ENCODE measurements at places on chromosomes 16 and 17.

- DNase-seq = no peak
These were observed 18.5 kb downstream of the GTF3C1 start for GRCh38 chr16:27531186-27531585.

DNA sequence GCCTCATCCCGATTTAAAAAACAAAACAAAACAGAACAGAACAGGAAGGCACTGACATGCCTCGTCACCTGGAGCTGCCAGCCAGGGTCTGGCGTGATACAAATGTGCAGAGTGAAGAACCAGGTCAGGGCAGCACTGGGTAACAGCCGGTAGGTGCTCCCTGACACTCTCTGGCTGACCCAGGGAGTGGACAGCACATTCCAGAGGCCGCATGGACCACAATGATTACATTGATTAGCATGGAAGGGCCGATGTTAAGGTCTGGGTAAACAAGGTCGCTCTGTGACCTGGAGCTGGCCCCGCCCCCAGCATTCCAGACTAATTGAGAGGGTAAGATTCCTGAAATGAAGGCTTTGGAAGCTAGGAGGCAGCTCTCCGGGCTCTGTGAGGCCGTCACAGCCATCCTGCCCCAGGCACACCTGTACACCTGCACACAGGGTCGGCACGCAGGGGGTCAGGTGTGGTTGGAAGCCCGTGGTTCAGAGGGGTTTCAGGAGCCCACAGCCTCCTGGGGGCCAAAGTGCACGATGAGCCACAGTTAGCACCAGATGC, 21.4 kb downstream of the PIEZO1 start:
- DNase-seq = no peak

- DNase-seq = peak; percentile 26
These were observed 22.4 kb downstream of the KANSL1 start for GRCh38 chr17:46170639-46171429.

DNA sequence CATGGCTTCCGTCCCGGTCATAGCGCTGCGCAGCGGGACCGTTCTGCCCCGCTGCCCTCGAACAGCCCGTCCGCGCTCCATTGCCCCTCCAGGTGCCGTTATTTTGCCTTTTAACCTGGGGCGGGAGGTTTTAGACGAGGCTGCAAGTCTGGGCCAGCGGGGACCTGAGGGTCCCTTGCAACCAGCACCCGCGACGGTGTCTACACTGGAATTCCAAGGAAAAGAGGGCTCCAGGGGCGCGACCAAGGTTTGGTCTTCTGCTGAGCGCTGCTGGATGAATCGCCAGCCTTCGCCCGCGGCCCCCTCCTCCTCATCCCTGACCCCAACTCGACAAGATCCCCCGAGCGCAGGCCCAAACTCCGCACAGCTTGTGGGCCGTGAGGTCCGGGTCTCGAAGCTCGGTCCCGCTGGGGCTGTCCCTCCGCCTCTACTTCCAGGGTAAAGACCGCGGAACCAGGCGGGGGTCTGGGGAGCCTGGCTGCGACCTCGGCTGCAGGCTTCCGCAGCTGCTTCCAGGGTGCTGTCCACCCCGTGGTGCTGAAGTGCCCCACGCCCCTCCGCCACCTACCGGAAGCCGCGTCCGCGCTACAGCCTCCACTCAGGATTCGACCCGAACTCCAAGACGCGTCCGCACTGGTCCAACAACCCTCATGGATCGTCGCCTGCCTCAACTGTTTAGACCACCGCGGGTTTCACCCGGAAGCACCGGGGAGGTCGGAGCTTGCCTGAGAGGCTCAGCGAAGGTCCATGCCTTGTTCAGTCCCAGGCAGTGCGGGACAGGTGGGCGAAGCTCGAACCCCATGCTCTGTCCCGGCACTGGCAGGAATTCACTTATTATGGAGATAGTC, 10.1 kb upstream of the CA4 start:
- peak; percentile 85 for DNase-seq

DNA sequence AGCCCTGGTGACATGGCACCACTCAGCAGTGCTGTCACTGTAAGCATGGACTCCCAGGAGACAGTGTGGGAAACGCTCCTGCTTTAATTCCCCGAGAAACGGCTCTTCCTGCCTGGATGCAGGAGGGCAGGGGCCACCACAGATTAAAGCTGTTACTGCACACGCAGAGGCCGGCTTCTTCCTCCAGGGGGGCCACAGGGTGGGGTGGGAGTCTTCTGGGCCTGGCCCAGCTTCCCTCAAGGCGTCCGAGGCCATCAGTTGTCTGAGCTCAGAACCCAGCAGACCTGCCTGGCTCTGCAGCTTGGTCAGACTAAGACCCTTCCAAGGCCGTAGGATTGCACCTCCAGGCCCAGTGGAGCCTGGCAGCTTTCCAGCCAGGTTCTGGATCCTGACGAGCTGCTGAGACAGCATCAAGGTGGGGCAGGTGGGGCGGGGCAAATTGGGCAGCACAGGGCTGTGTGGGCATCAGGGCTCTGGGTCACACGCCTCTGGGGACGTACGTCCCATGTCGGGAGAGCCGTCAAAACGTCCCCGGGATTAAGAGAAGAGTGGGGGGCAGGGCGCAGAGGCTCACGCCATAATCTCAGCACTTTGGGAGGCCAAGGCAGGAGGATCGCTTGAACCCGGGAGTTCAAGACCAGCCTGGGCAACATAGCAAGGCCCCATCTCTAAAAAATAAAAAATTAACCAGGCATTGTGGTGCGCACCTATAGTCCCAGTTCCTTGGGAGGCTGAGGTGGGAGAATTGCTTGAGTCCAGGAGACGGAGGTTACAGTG, 5.0 kb upstream of the CAPN15 start:
- no peak for DNase-seq

- no peak for DNase-seq
These were observed 2.3 kb upstream of the WNT3 start for GRCh38 chr17:46820592-46821450.

DNA sequence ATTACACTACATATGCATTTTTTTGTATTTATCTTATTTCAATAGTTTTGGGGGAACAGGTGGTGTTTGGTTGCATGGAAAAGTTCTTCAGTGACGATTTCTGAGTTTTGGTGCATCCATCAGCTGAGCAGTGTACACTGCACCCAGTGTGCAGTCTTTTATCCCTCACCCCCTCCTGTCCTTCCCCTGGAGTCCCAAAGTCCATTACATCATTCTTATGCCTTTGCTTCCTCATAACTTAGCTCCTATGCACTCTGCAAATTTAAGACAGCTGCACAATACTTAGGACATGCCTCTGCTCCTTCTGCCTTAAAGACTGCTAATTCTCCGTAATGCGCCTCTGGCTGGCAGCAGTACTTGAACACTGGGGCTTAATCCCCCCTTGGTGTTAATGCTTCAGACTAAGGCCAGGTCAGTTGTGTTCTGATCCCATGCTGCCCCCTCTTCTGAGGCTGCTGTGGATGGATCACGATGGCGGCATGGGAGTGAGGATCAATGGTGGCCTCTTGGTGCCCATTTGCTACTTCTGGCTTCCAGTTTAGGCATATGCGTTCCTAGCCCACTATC, 146.2 kb downstream of the PARN start:
- no peak for DNase-seq

GRCh38 chr16:76970087-76970744, 220.8 kb upstream of the MON1B start:
- DNase-seq = no peak

GRCh38 chr16:57186872-57187854, 1.0 kb downstream of the RSPRY1 start:
- peak; percentile 59 for DNase-seq

DNA sequence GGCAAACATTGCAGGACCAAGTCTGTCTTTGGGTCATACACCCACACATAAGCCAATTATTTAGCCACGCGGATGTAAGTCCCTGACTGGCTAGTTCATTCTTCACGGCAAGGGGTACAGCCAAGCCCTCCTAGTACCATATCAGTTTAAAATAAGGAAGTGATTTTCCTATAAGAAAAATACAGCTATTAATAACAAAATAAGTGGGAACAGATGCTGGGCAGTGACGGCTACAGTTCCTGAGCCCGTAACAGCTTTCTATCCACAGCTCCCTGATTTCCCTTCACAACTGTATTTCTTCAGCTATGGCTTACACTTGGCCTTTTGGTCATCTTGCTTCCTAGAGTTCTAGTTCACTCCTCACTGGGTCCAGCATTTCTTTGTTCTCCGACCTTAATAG, 542.4 kb upstream of the C16orf82 start:
- peak; percentile 24 for DNase-seq

- DNase-seq = peak; percentile 80
These were observed 213.9 kb downstream of the MRTFB start for GRCh38 chr16:14284930-14285512.

- DNase-seq = no peak
These were observed 43.7 kb downstream of the IL21R start for GRCh38 chr16:27445502-27446175.

- peak; percentile 73 for DNase-seq
These were observed 41.5 kb upstream of the GNG13 start for GRCh38 chr16:842061-842476.

- DNase-seq = no peak
These were observed 42.9 kb downstream of the CPD start for GRCh38 chr17:30421592-30421991.

- no peak for DNase-seq
These were observed 1.6 kb downstream of the TMC8 start for GRCh38 chr17:78132084-78132676.

DNA sequence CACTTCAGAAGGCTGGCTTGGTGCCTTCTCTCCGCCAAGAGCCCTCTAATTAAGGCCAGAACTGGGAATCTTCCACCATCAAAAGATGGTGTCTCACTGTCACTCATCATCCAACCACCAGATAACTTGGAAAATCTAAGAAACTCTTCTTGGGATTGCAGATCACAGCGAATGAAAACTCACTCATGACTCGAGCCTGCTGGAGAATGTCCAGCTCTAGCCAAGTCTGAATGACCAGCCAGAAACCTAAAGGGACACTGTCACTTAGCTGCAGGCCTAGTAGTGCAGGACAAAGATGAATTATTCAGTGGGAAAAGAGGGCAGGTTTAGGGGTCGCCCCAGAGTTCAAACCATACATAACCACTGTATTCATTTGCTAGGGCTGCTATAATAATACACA, 107.8 kb downstream of the XYLT1 start:
- no peak for DNase-seq

GRCh38 chr17:28720247-28720996, 637 bp downstream of the RPL23A start:
- DNase-seq = no peak

DNA sequence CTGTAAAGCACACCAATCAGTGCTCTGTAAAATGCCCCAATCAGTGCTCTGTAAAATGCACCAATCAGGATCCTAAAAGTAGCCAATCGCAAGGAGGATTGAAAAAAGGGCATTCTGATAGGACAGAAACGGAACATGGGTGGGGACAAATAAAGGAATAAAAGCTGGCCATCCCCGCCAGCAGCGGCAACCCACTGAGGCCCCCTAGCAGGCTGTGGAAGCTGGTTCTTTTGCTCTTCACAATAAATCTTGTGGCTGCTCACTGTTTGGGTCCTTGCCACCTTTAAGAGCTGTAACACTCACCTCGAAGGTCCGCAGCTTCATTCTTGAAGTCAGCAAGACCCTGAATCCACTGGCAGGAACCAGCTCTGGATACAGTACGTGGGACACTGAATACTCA, 162.4 kb upstream of the TBX2 start:
- DNase-seq = no peak

- DNase-seq = no peak
These were observed 7.9 kb downstream of the UMOD start for GRCh38 chr16:20344611-20345010.

- DNase-seq = no peak
These were observed 64.0 kb downstream of the SNX20 start for GRCh38 chr16:50616883-50617645.

GRCh38 chr17:27458524-27458908, 2.3 kb downstream of the KSR1 start:
- no peak for DNase-seq

- peak; percentile 87 for DNase-seq
These were observed 93.4 kb upstream of the METRNL start for GRCh38 chr17:82985973-82986372.

DNA sequence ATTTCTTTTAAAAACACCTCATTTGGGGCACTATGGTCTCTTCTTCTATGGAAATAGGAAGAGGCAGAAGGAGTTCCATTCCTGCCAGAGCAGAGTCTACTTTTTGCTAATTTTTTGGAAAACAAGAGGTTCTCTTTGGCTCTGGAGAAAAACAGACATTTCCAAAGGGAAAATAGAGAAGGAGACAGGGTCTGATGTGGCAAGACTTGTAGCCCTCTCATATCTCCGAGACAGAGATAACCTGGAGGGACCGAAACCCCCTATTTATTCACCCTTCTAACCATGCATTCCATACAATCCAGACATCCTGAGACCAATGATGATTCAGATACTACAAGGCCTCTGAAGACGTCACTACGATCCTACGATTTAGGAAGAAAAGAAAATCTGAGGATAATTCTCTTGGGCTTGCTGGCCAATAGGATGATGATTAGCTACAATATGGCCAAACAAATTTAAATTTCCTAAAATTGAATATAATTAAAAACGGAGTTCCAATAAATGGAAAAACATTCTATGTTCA, 70.2 kb downstream of the HIC1 start:
- no peak for DNase-seq

DNA sequence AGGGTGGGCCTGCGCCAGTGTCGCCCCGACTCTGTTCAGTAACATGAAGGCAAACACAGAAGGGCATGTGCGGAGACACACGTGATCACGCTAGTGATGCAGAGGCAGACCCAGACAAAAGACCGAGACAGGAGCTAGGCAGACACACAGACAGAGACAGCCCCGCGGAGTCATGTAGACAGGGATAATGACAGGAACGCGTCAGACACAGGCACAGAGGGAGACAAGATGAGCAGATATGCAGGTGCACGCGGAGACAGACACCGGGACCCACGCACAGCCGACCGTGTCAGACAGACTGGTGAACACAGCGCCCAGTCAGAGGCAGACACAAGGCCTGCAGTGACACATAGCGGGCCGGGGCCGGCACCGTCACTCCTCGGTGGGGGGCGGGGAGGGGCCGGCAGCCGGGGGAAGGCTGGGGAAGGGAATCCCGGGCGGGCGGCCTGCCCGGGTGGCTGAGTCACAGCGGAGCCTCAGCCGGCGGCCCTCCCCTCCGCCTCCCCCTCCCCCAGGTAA, 7.4 kb downstream of the KDM6B start:
- peak; percentile 91 for DNase-seq

GRCh38 chr17:3730881-3731429, 7.3 kb downstream of the HASPIN start:
- DNase-seq = no peak

DNA sequence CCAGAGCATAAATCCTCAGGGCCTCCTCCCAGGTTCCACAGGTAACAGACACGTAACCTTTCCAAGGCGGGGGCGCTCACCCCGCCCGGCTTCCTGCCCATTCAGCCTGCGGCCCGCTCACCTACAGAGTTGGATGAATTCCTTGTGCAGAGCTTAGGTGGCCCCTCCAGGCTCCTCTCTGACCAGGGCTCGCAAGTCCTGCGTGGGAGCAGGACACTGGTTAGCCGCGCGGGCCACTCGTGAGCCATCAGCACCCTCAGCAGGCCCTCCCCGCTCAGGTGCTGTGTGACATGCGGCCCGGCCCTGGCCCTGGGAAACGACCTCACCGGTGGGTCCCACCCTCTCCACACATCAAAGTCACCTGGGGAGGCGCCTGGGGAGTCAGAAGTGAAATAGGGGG, 528 bp downstream of the TERB1 start:
- DNase-seq = no peak

- no peak for DNase-seq
These were observed 12.4 kb upstream of the CTCF start for GRCh38 chr16:67549936-67550335.

Measured in femur (tissue), 1 donor.